ENCODE measurements at places on chromosomes 11 and 22.

- H3K36me3 ChIP-seq, result no peaks in the 10 kb centered on the region
- H3K4me1 ChIP-seq, result no peaks in the 10 kb centered on the region
- H3K4me3 ChIP-seq, result no peak overlapping the region
- DNase-seq, result no peak
Measured at GRCh38 chr11:134349802-134350355, 18.1 kb downstream of the GLB1L2 start.

DNA sequence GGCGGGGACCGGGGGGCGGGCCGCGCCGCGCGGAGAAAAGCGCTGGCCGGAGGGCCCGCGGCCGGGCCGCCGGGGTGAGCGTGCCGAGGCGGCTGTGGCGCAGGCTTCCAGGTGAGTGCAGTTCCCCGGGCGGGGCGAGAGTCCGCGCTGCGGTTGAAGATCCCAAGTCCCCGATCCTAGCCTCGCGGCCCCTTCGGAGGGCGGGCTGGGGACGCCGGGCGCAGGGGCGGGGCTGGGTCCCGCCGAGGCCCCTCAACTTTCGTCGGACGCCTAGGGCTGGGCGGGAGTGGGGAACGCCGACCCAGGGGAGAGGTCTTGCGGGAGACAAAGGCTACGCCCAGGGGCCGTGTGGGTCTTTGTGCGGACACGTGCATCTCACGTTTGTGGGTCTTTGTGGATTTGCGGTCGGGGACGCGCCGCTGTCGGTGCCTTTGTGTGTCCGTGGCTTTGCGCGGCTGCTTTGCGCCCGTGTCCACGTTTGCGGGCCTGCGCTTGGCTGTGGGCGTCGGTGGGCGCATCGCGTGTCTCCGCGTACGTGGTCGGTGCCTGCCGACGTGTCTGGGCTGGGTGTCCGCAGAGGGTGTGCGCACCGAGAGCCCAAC is at the start of gene TSKU:
Gene TSKU (plus strand): TSS at position 63 of the 602 bp plus-strand sequence. CDS start 12,261 bp downstream, outside the sequence.
- peak within 1 kb of the TSS; percentile 56 for H3K27ac ChIP-seq
- peak; percentile 57 for DNase-seq
- no peaks in the 10 kb centered on the region for H3K36me3 ChIP-seq
- no peaks in the 10 kb centered on the region for H3K27me3 ChIP-seq
- peak within 1 kb of the TSS; percentile 81 for H3K4me3 ChIP-seq

- peak; percentile 66 for DNase-seq
- peak overlapping the region; percentile 37 for H3K4me3 ChIP-seq
- H3K4me1 ChIP-seq, result peaks cover 34% of the 10 kb centered on the region
- no peaks in the 10 kb centered on the region for H3K27me3 ChIP-seq
- H3K27ac ChIP-seq, result peak overlapping the region; percentile 34
Measured at GRCh38 chr11:95337175-95337957, 106.4 kb upstream of the SESN3 start.

DNA sequence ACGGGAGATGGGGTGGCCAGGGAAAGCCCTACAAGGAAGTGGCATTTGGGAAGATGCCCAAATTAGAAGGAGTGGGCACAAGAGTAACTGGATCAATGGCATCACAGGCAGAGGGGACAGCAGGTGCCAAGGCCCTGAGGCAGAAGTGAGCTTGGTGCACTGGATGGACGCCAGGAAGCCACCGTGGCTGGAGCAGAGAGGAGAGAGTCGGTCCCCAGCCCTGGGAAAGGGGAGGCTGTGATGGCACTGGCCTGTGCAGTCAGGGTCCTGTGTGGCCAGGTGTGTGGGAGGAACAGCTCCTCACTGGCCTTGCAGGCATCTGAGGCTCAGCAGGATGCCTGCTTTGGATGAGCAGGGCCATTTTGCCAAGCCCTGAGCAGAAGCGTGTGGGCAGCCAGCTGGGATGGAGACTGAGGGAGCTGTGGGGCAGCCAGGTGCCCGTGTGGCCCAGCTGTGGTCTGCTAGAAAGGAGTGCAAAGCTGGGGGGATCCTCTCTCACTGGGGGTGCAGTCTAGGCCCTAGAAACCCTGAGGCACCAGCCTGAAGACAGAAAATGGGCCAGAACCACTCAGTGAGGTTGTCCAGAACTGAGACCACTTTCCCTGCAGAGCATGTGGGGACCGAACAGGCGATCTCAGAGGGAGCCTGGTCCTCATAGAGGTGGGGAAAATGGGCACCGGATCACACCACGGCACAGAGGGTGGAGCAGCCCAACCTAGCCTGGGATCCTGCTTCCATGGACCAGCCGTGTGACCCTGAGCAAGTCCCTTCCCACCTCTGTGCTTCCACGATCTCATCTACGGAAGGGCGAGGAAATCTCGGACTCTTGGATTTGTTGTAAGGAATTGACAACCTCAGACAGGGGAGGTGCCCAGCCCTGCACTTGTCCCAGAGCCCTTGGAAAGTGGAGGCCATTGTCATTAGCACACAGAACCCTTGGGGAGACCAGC is 78.6 kb upstream of the RTL6 start:
- no peaks in the 10 kb centered on the region for H3K27me3 ChIP-seq
- H3K27ac ChIP-seq, result no peak overlapping the region
- H3K36me3 ChIP-seq, result no peaks in the 10 kb centered on the region
- peak; percentile 17 for DNase-seq
- no peak overlapping the region for H3K4me3 ChIP-seq

DNA sequence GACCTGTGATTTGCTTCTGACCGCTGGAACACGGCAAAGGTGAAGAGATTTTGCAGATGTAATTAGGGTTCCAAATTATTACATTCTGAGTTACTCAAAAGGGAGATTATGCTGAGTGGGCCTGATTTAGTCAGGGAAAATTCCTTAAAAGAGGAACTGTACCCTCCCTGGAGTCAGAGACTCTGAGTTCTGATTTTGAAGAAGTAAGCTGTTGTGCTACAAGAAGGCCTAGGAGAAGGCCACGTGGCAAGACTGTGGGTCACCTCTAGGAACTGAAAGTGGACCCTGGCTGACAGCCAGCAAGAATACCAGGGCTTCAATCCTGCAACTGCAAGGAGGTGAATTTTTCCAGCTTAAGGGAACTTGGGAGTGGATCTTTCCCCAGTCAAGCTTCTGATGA is 45.3 kb downstream of the CHRDL2 start:
- H3K27ac ChIP-seq, result no peak overlapping the region
- no peaks in the 10 kb centered on the region for H3K27me3 ChIP-seq
- peaks cover 4% of the 10 kb centered on the region for H3K4me1 ChIP-seq
- no peaks in the 10 kb centered on the region for H3K36me3 ChIP-seq
- DNase-seq, result no peak

- H3K4me1 ChIP-seq, result peaks cover 9% of the 10 kb centered on the region
- H3K36me3 ChIP-seq, result no peaks in the 10 kb centered on the region
- H3K27ac ChIP-seq, result no peak overlapping the region
- no peaks in the 10 kb centered on the region for H3K27me3 ChIP-seq
Measured at GRCh38 chr22:41401781-41402648, 20.3 kb downstream of the TEF start.

GRCh38 chr22:43201486-43202219 is 14.7 kb upstream of the TTLL12 start:
- H3K27me3 ChIP-seq, result no peaks in the 10 kb centered on the region
- H3K4me3 ChIP-seq, result no peak overlapping the region
- DNase-seq, result no peak
- no peak overlapping the region for H3K27ac ChIP-seq
- H3K36me3 ChIP-seq, result no peaks in the 10 kb centered on the region

DNA sequence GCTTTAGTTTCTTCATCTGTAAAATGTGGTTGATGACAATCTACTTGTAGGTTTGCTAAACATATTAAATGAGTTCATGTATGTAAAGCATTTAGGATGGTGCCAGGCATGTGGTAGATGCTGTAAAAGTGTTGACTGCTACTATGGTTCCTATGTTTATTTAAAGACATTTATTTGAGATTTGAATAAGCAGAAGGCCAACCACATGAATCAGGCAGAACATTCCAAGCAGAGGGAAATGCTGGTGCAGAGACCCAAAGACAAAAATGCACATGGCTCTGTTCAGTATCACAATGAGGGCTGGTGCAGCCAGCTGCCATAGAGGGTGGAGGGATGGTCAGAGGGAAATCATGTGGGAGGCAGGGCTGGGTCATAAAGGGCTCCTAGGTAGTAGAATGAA is 156.2 kb upstream of the PDGFD start:
- no peaks in the 10 kb centered on the region for H3K4me1 ChIP-seq
- H3K27ac ChIP-seq, result no peak overlapping the region
- H3K36me3 ChIP-seq, result no peaks in the 10 kb centered on the region
- H3K4me3 ChIP-seq, result no peak overlapping the region
- H3K27me3 ChIP-seq, result no peaks in the 10 kb centered on the region

- H3K27me3 ChIP-seq, result no peaks in the 10 kb centered on the region
- H3K4me3 ChIP-seq, result no peak overlapping the region
- no peak overlapping the region for H3K27ac ChIP-seq
- no peak for DNase-seq
- no peaks in the 10 kb centered on the region for H3K4me1 ChIP-seq
Measured at GRCh38 chr11:45794169-45794568, 10.8 kb upstream of the SLC35C1 start.

DNA sequence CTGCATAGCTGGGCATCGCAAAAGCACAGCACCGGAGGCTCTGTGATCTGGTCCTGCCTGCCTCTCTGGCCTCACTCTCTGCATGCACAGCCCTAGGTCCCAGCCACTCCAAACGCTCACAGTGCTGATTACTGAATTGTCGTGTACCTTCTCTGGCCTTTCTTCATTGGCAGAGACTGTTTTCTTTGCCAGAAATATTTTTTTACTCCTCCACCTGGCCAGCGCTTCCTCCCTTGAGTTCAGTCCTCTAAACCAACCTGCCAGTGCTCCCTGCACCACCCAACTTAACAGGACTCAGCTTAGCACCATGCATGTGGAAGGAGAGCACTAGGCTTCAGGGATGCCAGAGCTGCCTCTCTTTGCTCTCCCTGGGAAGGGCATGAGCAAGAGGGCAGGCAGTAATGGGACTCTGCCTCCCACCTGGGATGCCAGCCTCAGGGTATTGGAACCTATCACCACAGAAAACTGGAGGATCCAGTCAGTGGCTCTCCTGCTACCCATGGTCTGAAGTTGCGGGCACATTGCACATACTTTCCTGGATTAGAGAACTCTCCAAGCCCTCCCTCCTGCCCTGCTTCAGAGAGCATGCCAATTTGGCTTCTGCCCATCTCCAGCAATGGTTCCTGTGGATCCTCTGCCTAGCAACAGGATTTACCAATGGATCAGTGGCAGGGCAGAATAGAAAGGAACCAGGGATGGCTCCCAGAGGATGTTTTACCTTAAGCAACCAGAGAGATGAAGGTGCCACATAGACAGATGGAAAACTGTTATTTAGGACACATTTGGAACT is 37.0 kb upstream of the GNAZ start:
- no peak overlapping the region for H3K4me3 ChIP-seq
- peaks cover 4% of the 10 kb centered on the region for H3K4me1 ChIP-seq
- H3K27ac ChIP-seq, result no peak overlapping the region
- no peak for DNase-seq
- no peaks in the 10 kb centered on the region for H3K36me3 ChIP-seq
- H3K27me3 ChIP-seq, result peaks cover 2% of the 10 kb centered on the region

DNA sequence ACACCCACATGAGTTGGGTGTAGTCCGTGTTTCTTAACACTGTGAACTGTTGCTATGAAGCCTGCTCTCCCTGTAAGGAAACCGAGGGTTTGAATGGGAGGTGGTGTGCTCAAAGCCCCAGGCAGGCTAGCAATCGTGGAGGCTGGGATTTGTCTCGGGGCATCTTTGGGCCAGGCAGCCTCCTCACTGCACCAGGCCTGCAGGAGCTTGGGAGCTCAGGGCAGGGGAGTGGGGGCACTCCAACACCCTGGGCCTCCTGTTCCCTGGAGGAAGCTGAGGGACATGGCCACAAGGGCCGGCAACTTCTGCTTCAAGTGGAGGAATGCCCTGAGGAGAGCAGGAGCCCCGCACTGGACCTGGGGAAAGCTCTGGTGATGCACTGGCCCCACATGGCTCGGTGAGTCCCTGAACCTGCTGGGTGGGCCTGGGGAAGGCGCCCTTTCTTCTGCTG is 164.7 kb upstream of the B3GAT1 start:
- no peak overlapping the region for H3K27ac ChIP-seq
- H3K27me3 ChIP-seq, result peaks cover 2% of the 10 kb centered on the region
- H3K4me1 ChIP-seq, result no peaks in the 10 kb centered on the region
- no peak overlapping the region for H3K4me3 ChIP-seq

DNA sequence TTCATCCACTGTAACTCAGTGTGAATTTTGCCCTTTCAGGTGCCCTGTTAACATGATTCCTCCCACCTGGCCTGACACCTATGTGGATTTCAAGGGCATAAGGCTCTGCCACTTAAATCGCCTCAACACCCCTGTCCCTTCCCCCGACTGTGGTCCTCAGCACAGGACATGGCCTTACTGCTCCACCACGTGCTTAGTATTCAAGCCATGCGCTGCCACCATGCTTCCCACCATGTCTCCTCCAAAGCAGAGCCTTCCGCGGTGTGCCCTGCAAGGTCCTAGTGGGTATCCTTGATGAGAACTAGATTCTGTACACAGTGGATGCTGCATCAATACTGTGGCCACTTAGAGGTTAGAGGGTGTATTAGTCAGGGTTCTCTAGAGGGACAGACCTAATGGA is 51.9 kb downstream of the BUD13 start:
- no peak for DNase-seq
- H3K36me3 ChIP-seq, result no peaks in the 10 kb centered on the region
- no peak overlapping the region for H3K27ac ChIP-seq
- H3K27me3 ChIP-seq, result no peaks in the 10 kb centered on the region
- H3K4me1 ChIP-seq, result no peaks in the 10 kb centered on the region

GRCh38 chr22:45450101-45450785 is 36.8 kb downstream of the RIBC2 start:
- no peak for DNase-seq
- H3K36me3 ChIP-seq, result no peaks in the 10 kb centered on the region
- no peak overlapping the region for H3K4me3 ChIP-seq
- no peak overlapping the region for H3K27ac ChIP-seq
- H3K27me3 ChIP-seq, result no peaks in the 10 kb centered on the region

- DNase-seq, result peak; percentile 93
- peaks cover 11% of the 10 kb centered on the region for H3K4me1 ChIP-seq
- no peak overlapping the region for H3K27ac ChIP-seq
Measured at GRCh38 chr22:26239581-26239980, 70.3 kb downstream of the SEZ6L start.

DNA sequence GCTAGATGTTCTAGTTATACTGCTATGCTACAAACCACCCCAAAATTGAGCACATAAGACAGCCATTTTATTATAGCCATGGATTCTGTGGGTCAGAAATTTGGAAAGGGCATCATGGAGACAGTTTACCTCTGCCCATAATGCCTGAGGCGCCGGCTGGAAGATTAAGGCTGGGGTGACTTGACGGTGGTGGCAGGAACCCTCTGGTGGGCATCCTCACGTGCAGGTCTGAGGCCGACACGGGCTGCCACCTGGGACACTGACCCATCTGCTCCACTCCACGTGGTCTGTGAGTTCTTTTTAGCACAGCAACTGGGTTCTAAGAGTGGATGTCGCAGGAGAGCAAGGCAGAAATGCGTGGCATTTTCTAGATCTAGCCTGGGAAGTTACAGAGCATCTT is 40.0 kb upstream of the PRDM11 start:
- no peak overlapping the region for H3K27ac ChIP-seq
- no peak overlapping the region for H3K4me3 ChIP-seq
- H3K4me1 ChIP-seq, result peaks cover 18% of the 10 kb centered on the region
- H3K27me3 ChIP-seq, result peaks cover 3% of the 10 kb centered on the region
- no peaks in the 10 kb centered on the region for H3K36me3 ChIP-seq

All from common myeloid progenitor, CD34-positive (primary cell).